ENCODE measurements at places on chromosomes 7 and 10.

DNA sequence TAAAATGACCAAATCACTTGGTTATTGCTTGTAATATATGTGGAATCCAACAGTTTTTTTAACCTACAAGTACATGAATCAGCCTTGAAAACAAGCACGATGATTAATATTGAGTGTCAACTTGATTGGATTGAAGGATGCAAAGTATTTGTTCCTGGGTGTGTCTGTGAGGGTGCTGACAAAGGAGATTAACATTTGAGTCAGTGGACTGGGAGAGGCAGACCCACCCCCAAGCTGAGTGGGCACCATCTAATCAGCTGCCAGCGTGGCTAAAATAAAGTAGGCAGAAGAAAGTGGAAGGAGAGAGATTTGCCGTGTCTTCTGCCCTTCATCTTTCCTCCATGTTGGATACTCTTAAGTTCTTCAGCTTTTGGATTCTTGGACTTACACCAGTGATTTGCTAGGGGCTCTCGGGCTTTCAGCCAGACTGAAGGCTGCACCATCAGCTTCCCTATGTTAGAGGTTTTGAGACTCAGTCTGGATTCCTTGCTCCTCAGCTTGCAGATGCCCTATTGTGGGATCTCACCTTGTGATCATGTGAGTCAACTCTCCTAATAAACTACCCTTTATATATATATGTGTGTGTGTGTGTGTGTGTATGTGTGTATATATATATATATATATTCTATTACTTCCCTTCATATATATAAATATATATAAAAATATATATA is 118.4 kb upstream of the WDR11 start:
- DNase-seq: no peak

DNA sequence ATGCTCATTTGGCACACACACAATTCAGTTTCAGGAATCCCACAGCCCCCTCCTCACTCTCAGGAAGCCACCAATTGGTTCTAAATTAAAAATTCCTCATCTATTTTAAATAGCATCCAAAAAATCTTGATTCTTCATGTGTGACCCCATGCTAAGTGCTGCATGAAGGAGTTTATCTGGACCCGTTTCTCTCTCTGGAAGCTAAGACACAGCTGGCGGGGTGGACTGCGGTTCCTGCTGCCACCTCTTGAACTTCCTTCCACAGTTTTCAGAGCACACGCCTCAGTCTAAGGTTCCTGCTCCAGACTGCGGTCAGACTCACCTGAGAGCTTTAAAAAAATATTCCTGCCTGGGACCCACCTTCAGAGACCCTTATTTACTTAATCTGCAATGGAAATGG is 34.5 kb downstream of the LYZL1 start:
- DNase-seq: no peak

DNA sequence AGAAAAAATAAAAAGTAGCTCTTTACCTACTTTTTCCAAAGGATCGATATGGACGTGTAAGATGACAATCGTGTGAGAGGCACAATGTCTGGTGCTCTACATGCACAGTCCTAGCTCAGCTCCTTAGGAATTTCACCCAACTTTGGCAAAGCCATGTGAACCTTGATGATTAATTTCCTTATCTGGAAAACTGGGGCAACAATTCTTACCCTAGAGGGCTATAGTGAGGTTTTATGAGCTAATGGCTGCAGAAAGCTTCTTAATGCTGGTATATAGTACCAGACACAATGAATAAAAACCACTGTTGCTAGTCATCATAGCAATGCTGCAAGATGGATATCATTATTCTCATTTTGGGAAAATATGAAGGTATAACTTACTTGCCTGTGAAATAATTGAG is 202.7 kb downstream of the PARD3 start:
- DNase-seq: no peak

DNA sequence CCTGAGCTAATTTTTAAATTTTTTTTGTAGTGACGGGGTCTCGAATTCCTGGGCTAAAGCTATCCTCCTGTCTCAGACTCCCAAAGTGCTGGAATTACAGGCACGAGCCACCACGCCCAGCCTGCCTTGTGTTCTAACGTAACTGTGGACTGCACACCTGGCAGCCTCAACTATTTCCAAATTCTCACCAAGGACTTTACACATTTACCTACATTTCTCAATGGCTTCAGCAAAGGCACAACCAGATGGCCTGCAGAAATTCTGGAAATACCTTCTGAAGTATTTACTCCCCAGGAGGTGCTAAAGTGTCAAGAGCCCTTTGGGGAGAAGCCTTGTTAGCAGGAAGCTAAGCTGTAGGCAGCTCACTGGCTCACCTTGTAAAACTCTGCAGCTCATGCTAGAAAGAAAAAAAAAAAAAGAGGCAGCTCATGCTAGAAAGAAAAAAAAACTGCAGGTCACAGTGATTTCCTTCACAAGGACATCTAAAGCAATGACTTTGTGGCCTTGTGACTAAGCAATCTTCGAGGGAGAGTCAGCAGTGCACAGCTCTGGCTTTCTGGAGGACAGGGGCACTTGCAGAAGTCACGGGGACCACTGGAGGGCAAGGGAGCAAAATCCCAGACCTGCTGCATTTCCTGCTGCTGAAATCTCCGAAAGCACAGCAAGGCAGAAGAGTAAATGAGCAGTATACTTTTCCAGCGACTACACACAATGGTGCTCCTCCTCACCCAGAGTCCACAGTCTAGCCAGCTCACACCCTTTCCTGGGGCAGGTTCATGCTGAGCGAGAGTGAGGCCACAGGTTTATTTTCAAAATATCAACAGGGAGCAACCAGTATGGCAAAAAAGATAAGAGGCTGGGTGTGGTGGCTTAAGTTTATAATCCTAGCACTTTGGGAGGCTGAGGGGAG is 40.4 kb downstream of the BAIAP2L1 start:
- DNase-seq: no peak

DNA sequence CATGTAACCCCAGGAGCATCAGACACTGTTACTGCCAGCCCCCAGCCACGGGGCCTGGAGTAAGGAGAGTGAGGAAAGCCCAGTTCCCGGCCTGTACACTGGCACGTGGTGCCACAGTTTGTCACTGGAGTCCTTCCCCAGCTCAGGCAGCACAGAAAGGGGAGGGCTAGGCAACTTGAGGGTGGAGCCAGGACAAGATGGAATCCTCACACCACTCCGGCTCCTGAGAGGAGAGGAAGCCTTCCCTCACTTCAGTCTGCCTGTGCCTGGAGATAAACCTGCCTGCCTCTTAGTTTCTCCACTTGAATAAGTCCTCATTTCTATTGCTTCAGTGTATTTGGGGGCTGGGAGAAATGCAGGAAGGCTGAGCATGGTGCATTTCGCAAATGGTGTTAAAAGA is 176.0 kb downstream of the KIAA1217 start:
- DNase-seq: no peak

GRCh38 chr10:23363793-23364135 is 19.2 kb upstream of the C10orf67 start:
- DNase-seq: no peak

DNA sequence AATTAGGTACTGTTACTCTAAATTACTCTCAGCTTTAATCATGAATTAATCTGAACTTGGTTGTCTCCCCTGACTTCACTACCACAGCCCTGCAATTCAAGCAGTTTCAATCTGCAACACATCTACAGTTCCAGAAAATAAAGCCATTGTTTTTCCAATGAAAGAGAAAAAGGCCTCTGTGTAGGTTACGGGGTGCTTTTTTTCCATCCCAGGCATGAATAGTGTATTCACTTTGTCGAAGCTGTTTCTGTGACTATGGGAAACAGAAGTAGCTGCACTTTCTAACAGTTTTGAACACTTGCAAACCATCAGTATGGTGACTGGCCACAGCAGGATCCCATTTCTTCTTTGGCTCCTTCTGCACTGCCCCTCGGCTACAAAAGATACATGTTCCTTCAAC is 460.2 kb downstream of the GRM8 start:
- DNase-seq: no peak

DNA sequence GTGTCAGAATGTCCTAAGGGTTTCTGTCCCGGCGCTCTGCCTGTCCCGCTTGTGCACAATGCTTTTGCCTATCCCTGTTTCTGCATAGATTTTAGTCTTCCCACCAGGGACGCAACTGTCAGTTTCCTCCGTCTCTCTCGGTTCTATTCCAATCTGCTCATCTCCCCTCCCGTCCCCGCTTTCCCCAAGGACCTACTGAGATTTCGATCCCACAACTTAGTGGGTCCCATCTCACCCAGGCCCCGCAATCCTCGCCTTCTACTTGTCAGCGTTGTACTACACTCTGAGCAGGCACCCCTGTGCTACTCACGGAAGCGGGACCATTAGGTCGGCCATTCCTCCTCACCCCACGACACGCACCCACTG is 519 bp upstream of the ZNF655 start:
- DNase-seq: no peak

DNA sequence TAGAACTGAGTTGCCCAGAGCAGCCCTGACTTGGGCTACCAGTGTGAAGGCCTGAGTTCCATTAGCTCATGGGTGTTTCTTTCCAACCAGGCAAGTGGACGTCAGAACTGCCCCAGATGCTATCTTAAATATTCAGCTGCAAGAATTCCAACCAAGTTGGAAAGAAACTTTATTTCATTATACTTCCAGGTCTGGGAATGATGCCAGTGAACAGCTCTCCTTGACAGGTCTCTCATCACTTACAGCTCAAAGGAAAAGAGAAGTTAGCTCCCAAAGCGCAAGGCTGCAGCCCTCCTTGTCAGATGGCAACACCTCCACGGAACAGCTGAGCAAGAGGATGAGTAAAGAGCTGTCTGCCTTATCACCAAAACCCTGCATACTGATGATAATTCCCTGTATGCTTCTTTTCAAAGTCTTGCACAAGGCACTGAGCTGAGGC is 255.5 kb upstream of the AOAH start:
- DNase-seq: no peak

- no peak for DNase-seq
Observed at GRCh38 chr7:66050990-66051448, 24.6 kb upstream of the ASL start.

GRCh38 chr7:85343484-85343883 is 156.6 kb upstream of the SEMA3D start:
- DNase-seq: no peak

GRCh38 chr7:155992538-155992937 is 180.3 kb upstream of the SHH start:
- no peak for DNase-seq

- DNase-seq: no peak
Observed at GRCh38 chr10:36493516-36493880, 631.9 kb upstream of the ANKRD30A start.

GRCh38 chr7:22344655-22345054 is 12.3 kb downstream of the RAPGEF5 start:
- DNase-seq: no peak

GRCh38 chr7:114942446-114943175 is 20.7 kb downstream of the MDFIC start:
- DNase-seq: no peak

- DNase-seq: no peak
Observed at GRCh38 chr10:69139961-69140360, 16.0 kb downstream of the VPS26A start.

DNA sequence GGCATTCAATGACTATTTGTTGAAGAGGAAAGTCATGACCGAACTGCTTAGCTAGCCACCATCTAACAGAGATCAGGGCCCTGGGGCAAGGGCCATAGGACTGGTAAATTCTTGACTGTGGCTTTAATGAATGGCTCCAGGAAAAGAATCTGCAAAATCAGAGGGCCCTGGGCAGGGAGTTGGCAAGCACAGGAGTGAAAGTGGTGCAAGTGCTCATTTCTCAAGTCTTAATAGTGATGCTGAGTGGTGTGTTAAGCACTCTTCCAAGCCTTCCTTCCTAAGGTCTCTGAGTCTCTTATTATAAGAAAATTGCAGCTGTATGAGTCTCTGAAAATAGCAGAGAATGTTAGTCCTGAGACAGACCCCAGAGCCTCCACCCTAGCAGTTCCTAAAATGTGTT is 46.3 kb upstream of the EGR2 start:
- no peak for DNase-seq

- peak; percentile 54 for DNase-seq
Observed at GRCh38 chr10:12350167-12350872, 973 bp downstream of the CAMK1D start.

- peak; percentile 79 for DNase-seq
Observed at GRCh38 chr7:128209229-128210035, 31.6 kb upstream of the LEP start.

DNA sequence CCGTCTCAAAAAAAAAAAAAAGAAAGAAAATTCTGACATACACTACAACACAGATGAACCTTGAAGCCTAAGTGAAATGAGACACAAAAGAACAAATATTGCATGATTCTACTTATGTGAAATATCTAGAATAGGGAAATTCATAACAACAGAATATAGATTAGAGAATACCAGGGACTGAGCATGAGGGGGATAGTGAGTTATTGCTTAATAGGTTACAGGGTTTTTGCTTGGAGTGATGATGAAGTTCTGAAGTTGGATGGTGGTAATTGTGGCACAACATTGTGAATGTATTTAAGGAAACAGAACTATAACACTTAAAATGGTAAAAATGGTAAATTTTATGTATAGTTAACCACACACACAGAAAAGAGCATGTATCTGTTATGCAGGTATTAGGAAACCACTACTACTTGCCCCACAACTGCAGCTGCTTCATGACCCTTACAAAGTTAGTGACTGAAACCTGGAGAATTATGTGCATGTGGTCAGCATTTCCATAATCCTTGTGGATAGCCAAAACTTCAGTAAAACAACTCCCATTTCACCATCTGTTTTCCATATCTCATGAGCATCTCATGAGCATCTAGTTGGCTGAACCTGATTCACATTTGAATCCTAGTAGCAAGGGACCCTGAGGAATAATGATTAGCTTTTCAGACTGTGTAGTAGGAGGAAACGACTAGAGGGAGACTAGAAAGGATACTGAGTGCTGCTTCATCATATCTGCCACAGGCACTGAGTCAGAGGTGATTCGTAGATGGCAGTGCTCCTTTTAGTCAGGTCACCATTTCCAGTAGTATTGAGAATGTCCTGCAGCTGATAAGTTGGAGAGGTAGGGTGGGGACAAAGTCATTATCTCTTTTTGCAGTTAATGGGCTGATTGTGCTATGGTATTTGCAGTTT is 26.3 kb downstream of the SAMD8 start:
- DNase-seq: no peak

- peak; percentile 33 for DNase-seq
Observed at GRCh38 chr10:24701447-24701846, 22.2 kb downstream of the ARHGAP21 start.

GRCh38 chr7:23332910-23333612 is 33.9 kb downstream of the MALSU1 start:
- DNase-seq: no peak

DNA sequence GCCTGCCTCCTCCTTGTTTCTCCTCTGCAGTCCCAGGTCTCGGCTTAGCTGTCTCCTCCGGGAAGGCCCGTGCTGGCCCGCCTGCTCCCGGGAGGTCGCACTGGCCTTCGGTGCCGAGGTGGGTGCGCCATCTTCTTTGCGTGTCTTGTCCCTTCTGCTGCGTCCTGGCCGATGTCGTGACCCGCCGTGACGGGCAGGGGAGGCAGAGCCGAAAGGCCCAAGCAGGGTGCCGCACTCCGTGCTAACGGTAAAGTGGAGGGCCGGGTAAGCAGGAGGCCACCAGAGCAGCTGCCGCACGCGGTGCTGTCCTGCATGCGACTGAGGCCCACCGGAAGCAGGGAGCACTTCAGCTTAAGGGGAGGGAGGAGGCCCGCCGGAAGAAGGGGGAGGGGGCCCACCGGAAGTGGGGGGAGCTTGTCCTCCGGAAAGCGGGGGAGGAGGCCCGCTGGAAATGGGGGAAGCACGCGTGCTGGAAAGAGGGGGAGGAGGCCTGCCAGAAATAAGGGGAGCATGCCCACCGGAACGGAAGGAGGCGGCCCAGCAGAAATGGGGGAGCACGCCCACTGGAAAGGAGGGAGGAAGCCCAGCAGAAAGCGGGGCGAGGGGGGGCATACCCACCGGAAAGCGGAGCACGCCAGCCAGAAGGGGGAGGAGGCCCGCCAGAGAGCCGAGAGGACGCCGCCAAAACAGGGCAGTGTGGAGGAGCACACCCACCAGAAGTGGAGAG is 71.4 kb downstream of the PROSER2 start:
- DNase-seq: no peak

- DNase-seq: peak; percentile 78
Observed at GRCh38 chr10:119368991-119369869, 161.9 kb downstream of the GRK5 start.
